ENCODE measurements at places on chromosomes 5 and 9. TPM values are rescaled to one million over a fixed set of nuclear protein-coding genes. Genes with fewer than 3 reads are reported as not detected.

GRCh38 chr5:80213466-80213865 lies 42.4 kb downstream of the SERINC5 start:
- peaks cover 42% of the 10 kb centered on the region for H3K36me3 ChIP-seq
- H3K4me3 ChIP-seq: no peak overlapping the region
- no peak for DNase-seq
- H3K27ac ChIP-seq: no peak overlapping the region

GRCh38 chr5:137741718-137742117 lies 5.8 kb upstream of the KLHL3 start:
- no peak overlapping the region for H3K4me3 ChIP-seq
- no peak overlapping the region for H3K27ac ChIP-seq
- no peak for DNase-seq
- no peaks in the 10 kb centered on the region for H3K4me1 ChIP-seq
- no peaks in the 10 kb centered on the region for H3K36me3 ChIP-seq
- no peaks in the 10 kb centered on the region for H3K27me3 ChIP-seq

DNA sequence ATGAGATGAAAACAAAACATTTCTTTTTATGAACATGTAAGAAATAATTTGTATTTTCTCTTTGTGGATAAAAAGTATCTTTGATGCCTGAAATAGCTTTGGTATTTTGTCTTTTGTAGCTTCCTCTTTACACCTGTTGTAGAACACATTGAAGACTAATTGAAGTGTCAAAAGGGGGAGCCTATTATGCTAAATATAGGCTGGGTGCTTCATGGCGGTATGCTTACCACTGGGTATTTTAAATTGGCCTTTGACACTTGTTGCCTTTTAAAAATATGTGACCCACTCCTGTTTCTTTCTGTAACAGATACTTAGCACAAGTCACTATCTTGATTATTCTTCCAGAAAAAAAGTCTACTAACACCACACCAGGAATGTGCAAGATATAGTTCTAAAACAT lies 226.4 kb downstream of the KIAA0825 start:
- no peak overlapping the region for H3K27ac ChIP-seq
- H3K4me3 ChIP-seq: no peak overlapping the region
- H3K27me3 ChIP-seq: no peaks in the 10 kb centered on the region
- H3K4me1 ChIP-seq: no peaks in the 10 kb centered on the region
- DNase-seq: no peak
- H3K36me3 ChIP-seq: no peaks in the 10 kb centered on the region

DNA sequence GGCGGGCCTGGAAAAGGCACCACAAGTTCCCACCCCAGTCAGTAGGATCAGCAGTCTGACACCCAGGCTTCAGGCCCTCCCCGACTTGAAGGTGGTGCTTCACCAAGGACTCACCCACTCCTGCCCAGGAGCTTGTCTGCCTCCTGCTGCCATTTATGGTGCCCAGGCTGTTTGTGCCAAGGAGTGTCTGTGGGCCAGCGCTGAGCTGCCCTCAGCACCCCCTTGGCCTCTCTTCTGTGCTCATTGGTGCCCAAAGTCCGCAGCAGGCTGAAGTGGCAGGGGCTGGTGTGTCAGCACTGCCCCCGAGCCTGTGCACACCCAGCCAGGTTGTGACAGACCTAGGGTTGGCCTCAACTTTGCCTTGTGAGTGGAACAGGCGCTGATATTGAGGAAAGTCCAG lies 23.5 kb downstream of the JMY start:
- no peaks in the 10 kb centered on the region for H3K27me3 ChIP-seq
- DNase-seq: no peak
- H3K4me3 ChIP-seq: no peak overlapping the region

- no peak overlapping the region for H3K27ac ChIP-seq
- H3K4me1 ChIP-seq: no peaks in the 10 kb centered on the region
- no peaks in the 10 kb centered on the region for H3K36me3 ChIP-seq
- H3K4me3 ChIP-seq: no peak overlapping the region
Measured at GRCh38 chr5:141732417-141732816, 50.4 kb upstream of the ARAP3 start.

DNA sequence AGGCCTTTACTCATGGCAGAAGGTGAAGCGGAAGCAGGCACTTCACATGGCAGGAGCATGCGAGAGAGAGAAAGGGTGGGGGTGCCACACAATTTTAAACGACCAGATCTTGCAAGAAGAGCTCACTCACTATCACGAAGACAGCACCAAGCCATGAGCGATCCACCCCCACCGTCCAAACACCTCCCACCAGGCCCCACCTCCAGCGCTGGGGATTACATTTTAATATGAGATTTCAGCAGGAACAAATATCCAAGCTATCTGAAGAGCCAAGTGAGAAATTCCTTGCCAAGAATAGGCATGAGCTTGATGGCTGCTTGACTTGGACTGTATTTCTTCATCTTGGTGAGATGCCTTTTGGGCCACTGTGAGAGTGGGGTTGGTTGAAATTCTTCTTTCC lies 88.0 kb downstream of the PDZD2 start:
- no peaks in the 10 kb centered on the region for H3K27me3 ChIP-seq
- H3K36me3 ChIP-seq: no peaks in the 10 kb centered on the region
- H3K27ac ChIP-seq: no peak overlapping the region
- no peak for DNase-seq

DNA sequence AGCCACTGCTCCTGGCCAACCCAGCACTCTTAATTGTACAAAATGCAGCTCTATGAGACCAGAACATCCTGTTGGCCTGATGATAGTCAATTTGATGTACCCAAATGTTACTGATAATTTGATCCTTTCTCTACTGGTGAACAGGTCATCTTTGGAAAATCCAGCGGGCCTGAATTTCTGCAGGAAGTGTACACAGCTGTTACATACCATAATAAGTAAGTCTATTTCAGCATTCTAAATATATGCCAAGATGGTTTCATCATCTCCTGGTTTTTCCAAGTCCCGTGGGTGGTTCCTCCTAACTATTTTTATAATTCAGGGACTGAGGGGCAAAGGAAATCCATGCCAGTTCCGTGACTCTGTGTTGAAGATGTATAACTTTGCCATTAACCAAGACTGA lies 155.4 kb downstream of the DOCK8 start:
- H3K4me1 ChIP-seq: no peaks in the 10 kb centered on the region
- peaks cover 26% of the 10 kb centered on the region for H3K36me3 ChIP-seq
- DNase-seq: no peak
- H3K27me3 ChIP-seq: no peaks in the 10 kb centered on the region
- H3K4me3 ChIP-seq: no peak overlapping the region

GRCh38 chr5:76582230-76583162 lies 40.7 kb downstream of the F2RL2 start:
- H3K27ac ChIP-seq: no peak overlapping the region
- DNase-seq: no peak
- no peaks in the 10 kb centered on the region for H3K36me3 ChIP-seq
- H3K4me1 ChIP-seq: peaks cover 10% of the 10 kb centered on the region
- H3K27me3 ChIP-seq: no peaks in the 10 kb centered on the region
- no peak overlapping the region for H3K4me3 ChIP-seq

- peak within 1 kb of the TSS; percentile 24 for H3K27ac ChIP-seq
- DNase-seq: no peak
- no peaks in the 10 kb centered on the region for H3K36me3 ChIP-seq
Measured at GRCh38 chr5:150507474-150508276, at the start of gene NDST1. NDST1 (plus strand) TSS chr5:150508131; CDS start chr5:150521255, 13,124 bp downstream.

GRCh38 chr9:98451576-98451975 lies 196.1 kb upstream of the TBC1D2 start:
- no peaks in the 10 kb centered on the region for H3K4me1 ChIP-seq
- no peak for DNase-seq
- H3K4me3 ChIP-seq: no peak overlapping the region
- no peak overlapping the region for H3K27ac ChIP-seq

DNA sequence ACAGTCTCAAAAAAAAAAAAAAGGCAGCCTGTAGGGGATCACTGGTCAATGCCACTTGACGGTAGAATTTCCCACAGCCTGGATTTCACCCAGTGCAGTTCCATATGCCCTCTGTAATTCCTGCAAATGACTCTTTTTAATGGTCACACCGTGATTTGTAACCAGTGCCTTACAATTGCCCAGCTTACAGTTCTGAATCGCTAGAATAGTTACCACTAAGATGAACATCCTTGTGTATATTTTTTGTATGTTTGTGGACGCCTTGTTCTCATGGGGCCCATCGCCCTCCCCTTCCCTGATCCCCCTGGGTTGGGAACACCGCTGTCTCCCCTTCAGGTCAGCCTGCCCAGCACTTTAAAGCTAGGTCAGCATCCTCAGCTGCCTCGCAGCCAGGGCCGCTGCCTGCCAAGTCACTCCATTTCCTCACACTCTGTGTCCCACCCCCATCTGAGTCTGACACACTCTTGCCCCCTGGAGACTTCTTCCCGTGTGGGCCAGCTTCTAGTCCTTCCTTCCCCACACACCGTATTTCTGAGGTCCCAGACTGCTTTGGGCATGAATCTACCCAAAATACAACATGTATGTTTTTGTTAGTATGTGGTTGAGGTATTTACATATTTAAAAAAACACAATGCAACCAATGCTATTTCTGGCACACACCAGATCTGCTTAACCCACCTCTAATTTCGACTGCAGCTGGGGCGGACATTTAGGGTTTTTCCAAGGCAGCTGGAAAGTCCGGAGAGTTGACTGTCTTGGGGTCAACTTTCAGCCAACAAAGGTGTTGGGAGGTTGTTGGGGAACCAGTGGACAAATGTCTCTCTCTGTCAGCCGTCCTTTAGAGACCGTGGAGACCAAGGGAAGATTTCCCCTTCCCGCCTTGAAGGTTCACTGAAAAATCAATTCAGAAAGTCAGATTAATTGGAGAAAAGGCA lies 120.5 kb upstream of the NEK6 start:
- DNase-seq: no peak
- H3K27ac ChIP-seq: no peak overlapping the region
- H3K36me3 ChIP-seq: no peaks in the 10 kb centered on the region
- H3K4me1 ChIP-seq: no peaks in the 10 kb centered on the region
- H3K4me3 ChIP-seq: no peak overlapping the region

The RNF14 gene
- total RNA-seq: 27.5 TPM

The PCDHGA12 gene
- 1.2 TPM for total RNA-seq

The DBH gene
- total RNA-seq: not detected

The SLC36A3 gene
- not detected for total RNA-seq

The ACOT12 gene
- total RNA-seq: not detected

The FCN2 gene
- not detected for total RNA-seq

Measured in endodermal cell (in vitro differentiated cells).